ENCODE measurements at places on chromosomes 13 and 19.

DNA sequence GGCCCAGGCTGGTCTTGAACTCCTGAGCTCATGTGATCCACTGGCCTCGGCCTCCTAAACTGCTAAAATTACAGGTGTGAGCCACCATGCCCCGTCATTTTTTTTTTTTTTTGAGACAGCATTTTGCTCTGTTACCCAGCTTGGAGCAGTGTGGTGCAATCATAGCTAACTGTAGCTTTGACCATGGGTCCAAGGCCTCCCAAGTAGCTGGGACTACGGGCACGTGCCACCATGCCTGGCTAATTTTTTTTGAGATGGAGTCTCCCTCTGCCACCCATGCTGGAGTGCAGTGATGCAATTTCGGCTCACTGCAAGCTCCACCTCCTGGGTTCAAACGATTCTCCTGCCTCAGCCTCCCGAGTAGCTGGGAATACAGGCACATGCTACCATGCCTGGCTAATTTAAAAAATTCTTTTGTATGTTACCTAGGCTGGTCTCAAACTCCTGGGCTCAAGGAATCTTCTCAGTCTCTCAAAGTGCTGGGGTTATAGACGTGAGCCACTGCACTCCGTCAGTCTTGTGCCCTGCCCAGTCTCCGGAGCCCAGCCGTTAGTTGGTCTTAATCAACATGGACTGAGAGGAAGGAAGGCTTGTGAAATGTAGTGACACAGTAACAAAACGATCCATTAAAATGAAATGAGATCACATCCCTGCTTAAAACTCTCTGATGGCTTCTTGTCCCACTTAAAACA lies 1.4 kb upstream of the LRG1 start:
- DNase-seq = no peak

GRCh38 chr13:84649853-84650252 lies 767.6 kb upstream of the SLITRK1 start:
- no peak for DNase-seq

DNA sequence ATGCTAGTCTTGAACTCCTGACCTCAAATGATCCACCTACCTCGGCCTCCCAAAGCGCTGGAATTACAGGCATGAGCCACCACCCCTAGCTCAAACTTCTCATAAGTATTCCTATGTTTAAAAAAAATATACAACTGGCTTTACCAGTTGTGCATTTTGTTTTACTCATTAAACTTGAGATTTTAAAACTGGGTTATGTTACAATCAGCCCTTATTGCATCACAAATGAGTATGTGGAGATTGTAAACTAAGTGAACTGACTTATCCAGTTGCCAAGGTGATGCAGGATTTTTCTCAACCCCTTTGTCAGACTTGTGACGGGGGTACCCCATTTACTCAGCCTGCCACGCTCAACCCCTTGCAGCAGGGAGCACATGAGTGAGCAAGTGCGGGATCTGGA lies 14.4 kb upstream of the GTF2F2 start:
- no peak for DNase-seq

DNA sequence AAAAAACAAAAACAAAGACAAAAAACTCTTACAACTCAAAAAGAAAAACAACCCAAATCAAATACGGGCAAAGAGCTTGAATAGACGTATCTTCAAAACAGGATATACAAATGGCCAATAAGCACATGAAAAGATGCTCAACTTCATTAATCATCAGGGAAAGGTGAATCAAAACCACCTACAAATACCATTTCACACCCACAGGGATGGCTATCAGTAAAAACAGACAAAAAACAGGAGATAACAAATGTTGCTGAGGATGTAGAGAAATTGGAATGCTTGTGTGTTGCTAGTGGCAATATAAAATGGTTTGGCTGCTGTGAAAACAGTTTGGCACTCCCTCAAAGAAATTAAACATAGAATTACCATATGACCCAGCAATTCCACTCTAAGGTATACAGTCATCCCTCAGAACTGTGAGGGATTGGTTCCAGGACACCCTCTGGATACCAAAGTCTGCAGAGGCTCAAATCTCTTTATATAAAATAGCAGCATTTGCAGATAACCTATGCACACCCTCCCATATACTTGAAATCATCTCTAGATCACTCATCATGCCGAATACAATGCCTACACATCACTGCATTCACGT lies 29.7 kb downstream of the MLLT1 start:
- no peak for DNase-seq

GRCh38 chr13:24042710-24043440 lies 117.6 kb upstream of the SPATA13 start:
- no peak for DNase-seq

- DNase-seq = no peak
Observed at GRCh38 chr13:37531049-37531448, 67.5 kb downstream of the POSTN start.

DNA sequence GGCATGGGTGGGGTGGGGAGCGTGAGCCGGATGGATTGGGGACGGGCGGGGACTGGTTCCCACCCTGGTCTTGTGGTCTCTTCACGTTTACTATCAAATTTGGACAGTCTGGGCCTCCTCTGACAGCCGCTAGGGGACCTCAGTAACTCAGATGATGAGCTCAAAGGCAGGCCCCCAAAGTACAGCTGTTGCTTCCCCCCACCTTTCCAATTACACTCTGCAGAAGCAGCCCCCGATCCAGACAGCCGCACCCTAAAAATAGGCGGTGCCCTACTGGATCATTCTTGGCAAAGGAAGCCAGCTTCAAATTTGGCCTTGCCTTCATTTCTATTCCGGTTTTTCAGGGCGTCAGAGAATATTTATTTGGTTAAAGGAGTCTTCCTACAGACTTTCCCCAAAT lies 1.9 kb upstream of the FOXO1 start:
- no peak for DNase-seq

- DNase-seq = no peak
Observed at GRCh38 chr13:112814905-112815585, 125.2 kb downstream of the ATP11A start.

GRCh38 chr13:112169941-112170822 lies 103.2 kb downstream of the SOX1 start:
- no peak for DNase-seq

DNA sequence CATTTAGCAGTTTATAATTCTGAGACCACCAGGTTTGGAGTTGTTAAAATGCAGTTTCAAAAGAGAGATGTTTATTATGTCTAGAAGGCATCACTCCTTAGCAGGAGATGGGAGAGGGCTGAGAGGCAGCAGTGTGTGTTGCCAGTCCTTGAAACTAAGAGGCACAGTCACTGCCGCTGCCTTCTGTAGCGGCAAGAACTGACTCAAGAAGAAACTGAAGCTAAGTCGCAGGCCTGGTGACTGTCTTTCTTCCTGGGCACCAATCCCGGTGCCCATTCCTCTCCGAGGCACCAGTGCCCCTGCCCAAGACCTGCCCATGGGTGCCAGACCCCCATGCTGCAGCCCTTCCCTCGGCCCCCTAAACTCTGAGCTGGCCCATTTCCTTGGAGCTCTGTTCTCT lies 20.1 kb downstream of the N4BP2L1 start:
- no peak for DNase-seq

GRCh38 chr19:10800488-10800887 lies 35.5 kb downstream of the TMED1 start:
- no peak for DNase-seq

- no peak for DNase-seq
Observed at GRCh38 chr19:2084993-2085720, 11.0 kb downstream of the MOB3A start.

GRCh38 chr19:44530777-44531176 lies 1.3 kb upstream of the CEACAM20 start:
- DNase-seq = no peak

DNA sequence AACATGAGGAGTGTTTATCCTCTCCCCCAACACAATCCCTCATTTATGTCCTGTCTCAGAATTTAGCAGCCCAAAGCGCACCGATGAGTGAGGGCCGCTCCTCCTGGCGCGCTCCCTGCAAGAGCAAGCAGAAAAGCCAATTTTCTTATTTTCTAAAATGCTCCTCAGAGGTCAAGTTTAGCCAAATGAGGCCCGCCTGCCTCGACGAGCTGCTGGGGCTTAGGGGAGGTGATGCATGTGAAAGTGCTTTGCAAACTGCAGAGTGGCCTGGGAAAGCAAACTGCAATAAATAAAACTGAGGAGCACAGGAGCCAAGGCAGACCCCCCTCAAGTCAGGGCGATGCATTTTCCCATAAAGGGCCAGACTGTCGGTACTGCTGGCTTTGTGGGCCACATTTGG lies 29.0 kb downstream of the CAPS start:
- no peak for DNase-seq

DNA sequence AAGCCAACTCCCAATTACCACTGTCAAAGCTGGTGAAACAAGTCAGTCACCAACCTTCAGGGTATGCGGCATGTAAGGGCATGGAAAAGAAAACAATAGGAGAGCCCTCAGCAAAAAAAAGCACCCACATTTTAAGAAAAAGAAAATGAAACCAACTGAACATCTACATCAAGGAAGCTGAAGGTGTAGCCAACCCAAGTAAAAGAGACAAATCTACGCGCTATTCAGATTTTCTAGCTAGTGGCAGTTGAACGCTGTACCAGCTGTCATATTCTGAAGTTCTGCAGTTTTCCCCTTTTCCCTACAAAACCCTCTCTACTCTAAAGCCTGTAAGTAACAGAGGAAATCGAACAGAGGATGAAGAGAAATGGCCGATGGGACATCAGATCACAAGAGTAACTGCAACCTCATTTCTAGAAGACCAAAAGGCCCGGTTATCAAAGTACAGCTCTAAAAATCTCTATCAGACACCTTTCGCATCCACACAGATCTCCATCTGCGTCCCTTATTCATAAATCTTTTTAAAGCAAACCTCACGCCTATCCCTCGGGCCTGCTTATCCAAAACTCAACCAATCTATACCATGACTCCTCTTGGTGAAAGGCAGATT lies 1.4 kb downstream of the MYCBP2 start:
- DNase-seq = no peak

DNA sequence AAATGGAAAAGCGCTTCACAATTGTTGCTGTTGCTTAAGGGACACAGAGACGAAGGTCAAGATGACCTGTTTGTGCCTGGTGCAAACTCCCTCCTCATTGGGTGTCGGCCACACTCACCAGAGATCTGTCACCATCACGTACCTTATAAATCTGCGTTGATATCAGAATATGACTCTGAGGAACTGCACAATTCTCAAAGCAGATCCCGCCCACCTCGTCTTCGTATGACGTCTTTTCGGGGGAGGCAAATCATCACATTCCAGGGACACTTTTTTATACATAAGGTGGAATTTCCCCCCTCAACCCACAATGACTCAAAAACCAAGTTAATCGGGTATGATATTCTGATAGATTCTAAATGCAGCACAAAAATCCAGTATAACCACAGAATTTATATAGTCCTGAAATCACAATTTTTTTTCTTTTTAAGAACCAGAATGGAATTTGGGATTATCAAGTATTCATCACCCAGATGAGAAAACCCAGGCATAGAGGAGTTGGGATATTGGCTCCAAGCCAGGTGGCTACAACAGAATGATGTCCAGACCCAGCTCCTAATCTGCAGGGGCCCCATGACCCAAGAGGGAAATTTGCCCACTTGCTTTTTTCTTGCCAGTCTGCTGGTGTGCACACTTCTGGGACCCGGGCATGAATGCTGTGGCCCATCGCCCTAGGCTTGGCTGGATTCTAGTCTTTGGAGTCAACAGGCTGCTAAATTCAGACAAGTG lies 50.6 kb upstream of the MTIF3 start:
- no peak for DNase-seq

- DNase-seq = no peak
Observed at GRCh38 chr19:36215276-36216123, 594 bp downstream of the ZNF146 start.

GRCh38 chr19:57812226-57812625 lies 2.5 kb downstream of the ZNF552 start:
- DNase-seq = no peak

DNA sequence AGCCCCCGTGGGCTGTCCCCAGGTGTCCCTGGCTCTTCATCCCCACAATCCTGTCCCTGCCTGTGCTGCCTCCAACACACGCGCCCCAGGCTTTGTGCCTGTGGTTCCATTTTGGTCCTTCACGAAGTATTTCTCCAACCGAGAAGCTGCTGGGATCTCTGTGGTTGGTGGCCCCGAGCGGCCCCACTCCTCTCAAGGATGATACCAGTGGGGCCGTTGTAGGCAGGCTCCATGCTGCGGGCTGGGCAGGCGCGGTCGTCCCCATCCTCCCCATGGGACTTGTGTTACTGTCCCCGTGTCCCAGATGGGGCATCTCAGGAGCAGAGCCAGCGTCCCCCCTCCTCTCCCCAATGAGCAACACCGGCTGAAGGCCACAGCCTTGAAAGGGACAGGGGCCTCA lies 3.7 kb upstream of the ZNF554 start:
- no peak for DNase-seq

GRCh38 chr13:32042551-32042950 lies 11.0 kb downstream of the FRY start:
- no peak for DNase-seq

DNA sequence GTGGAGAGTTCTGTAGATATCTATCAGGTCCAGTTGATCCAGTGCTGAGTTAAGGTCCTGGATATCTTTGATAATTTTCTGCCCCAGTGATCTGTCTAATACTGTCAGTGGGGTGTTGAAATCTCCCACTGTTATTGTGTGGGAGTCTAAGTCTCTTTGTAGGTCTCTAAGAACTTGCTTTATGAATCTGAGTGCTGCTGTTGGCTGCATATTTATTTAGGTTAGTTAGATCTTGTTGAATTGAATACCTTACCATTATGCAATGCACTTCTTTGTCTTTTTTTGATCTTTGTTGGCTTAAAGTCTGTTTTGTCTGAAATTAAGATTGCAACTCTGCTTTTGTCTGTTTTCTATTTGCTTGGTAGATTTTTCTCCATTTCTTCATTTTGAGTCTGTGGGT lies 15.4 kb downstream of the AP1M1 start:
- DNase-seq = no peak

DNA sequence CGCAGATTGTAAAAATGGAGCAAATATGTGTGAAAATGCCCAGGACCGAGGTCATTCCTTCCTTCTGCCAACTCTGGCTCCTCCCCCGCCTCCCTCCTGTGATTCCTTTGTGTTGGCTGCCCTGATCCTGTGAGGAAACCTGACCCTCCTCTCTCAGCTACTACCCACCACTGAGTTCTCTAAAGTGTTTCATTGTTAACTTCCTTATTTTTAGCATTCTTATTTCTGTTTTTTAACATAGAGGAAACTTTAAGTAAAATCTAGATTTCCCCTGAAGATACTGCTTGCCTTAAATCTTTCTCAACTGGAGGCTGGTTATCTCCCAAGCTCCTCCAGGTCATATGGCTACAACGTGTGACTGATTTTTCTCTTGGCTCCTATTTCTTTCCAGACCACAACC lies 21.7 kb upstream of the FBXL3 start:
- DNase-seq = peak; percentile 52

DNA sequence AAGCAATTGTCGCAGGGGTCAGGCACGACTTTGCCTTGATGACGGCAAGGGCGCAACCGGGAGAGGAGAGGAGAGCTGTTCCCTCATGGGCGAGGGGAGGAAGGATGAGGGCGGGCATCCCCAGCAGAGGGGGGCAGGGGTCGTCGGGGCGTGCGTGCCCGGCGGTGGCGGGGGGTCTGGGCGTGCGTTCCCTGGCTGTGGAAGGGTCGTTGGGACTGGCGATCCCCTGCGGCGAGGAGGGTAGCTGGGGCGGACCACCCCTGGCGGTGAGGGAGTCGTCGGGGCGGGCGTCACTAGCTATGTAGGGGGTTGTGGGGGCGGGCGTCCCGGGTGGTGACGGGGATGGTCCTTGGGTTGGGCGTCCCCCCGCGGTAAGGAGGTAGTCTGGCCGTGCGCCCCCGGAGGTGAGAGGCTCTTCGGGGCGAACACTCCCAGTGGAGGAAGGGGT lies 1.7 kb downstream of the COMP start:
- no peak for DNase-seq

GRCh38 chr19:40418040-40418439 lies 4.9 kb upstream of the PRX start:
- no peak for DNase-seq

- no peak for DNase-seq
Observed at GRCh38 chr19:6023936-6024335, 46.0 kb upstream of the RANBP3 start.

Measured in ecto neural progenitor cell (in vitro differentiated cells).